Effector memory CD4-positive, alpha-beta T cell (primary cell): ENCODE measurements at places on chromosomes 6 and 20.

GRCh38 chr6:42349753-42350511, 101.8 kb downstream of the TRERF1 start:
- no peak for DNase-seq

DNA sequence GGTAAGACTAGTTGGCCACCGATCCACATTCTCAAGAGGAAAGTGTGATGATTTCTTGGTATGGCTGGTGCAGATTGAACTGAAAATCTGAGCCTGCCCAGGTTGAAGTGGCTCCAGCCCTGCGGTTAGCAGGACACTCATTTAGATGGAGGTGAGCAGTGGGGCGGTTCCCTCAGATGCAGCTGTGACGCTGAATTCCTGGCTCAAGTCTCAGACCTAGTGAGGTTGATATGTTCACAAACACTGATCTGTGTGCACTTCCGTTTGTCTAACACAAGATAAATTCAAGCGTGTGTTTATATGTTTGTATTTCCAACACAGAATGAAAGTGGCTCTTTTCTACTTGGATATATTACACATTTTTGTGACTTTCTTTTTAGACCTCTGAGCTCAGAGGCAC, 83.4 kb upstream of the FRMD1 start:
- no peak for DNase-seq

DNA sequence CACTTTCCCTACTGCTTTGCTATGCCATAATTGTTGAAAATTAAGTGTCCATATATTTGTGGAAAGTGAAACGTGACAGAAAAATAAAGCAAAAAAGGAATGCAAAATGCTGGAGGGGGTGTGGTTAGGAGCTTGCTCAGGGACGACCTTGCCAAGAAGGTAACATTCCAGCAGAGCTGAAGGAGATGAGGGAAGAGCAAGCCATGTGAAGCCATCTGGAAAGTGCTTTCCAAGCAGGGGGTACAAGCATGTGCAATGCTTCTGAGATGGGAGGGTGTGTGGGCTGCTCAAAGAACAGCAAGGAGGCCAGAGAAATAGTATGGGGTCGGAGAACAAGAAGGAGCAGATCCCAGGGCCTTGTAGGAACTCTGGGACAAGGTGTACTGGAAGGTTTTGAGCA, 161.7 kb downstream of the ISM1 start:
- DNase-seq: no peak

DNA sequence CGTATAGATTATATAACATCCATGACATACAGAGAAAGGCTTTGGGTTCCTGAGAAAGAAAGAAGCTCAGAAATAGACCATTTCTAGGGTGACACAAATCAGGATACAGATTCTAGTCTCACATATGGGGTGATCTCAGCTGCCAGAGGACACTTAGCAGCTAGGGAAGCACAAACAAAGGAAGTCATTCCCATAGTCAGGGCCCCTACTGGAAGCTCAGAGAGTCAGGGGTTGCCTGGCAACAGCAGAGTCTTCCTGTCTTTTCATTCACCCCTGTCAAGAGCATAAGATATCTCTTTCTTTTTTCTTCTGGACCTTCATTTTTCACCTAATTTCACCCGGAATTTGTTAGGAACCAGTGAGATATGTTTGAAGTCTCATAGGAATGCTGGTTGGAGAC, 81.9 kb upstream of the IYD start:
- no peak for DNase-seq

GRCh38 chr6:11665604-11666326, 112.8 kb downstream of the ADTRP start:
- DNase-seq: no peak

DNA sequence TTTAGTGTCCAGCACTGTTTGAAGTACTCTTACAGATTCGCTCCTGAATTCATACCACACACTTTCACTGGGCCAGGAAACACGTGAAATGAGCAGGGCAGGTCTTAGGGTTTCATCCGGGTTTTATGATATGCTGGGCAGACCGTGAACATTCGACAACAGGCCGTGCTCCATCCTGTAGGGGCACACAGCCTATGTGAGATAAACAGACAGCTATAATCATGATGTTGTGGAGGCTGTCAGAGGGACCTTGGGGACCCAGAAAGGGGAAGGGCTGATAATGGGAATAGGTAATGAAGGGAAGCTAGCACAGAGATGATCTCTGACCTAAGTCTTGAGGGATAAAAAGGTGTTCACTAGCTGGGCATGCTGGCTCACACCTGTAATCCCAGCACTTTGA, 110.4 kb downstream of the RIN2 start:
- DNase-seq: no peak

DNA sequence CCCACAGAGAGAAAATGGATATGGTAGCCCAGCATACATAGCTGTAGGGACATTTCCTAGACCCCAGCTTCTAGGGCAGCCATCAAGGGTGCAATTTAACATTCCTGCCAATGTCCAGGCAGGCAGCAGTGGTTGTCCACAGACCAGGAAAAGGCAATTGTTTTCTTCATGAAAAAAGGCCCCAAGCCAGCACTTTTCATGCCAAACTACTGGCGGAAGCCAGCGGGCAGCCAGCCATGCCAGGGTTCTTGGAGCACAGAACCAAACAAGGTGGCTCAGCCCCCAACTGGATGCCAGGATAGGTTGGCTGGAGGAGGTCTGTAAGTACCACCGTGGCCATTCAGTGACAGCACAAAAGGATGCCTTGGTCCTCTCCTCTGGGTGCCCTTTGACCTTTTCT, 94.6 kb downstream of the BANF2 start:
- DNase-seq: no peak

GRCh38 chr6:9002833-9003232, 567.5 kb upstream of the SLC35B3 start:
- no peak for DNase-seq

GRCh38 chr20:40563296-40563950, 125.6 kb downstream of the MAFB start:
- no peak for DNase-seq

- DNase-seq: no peak
Observed at GRCh38 chr20:16290358-16290757, 282.9 kb downstream of the KIF16B start.

DNA sequence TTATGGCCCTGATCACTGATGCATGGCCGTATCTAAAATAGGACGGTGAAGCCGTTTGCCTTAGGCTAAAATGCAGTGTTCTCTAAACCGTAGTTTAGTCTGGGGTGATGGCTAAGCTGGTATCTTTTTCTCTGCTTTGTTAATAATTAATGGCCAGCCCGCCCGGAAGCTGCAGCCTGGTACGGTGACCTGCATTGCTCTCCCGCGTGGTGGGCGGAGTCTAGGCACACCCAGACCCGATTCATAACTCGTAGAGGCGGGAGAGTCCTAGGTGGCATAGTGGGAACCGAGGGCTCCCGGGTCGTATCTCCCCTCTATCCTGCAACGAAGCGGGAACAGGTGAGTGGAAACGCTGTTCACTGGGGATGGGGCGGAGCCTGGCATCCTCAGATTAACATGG, 5.5 kb downstream of the CDH4 start:
- DNase-seq: no peak
